ENCODE measurements at places on chromosomes 5 and 9.

DNA sequence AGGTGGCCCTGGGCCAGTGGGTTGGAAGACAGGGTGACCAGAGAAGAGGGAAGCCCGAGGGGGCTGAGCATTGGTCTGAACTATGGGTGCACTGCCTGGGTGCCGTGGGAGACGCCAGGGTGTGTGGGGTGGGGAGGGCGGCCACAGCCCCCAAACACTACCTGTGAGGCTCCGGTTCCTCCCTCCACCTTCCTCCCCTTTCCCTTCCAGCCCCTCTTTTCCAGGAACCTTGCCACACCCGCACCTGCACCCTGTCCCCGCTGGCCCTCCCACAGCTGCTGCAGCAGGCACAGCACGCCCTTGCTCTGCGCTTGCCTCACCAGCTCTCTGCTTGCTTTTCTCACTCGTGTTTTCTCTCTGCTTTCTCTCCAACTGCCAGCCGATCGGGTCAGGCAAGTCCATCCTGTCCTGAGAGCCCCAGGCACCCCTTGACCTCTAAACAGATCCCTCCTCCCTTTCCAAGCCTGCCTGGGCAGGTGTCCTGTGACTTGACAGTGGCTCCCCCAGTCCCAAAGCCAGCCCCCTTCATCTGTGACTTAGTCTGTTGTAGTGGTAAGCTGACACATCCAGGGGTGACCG is 193.7 kb downstream of the MSX2 start:
- DNase-seq = no peak

- DNase-seq = no peak
These were observed 105.9 kb downstream of the HOMER1 start for GRCh38 chr5:79408028-79408427.

- DNase-seq = no peak
These were observed 22.0 kb downstream of the HINT1 start for GRCh38 chr5:131142970-131143617.

DNA sequence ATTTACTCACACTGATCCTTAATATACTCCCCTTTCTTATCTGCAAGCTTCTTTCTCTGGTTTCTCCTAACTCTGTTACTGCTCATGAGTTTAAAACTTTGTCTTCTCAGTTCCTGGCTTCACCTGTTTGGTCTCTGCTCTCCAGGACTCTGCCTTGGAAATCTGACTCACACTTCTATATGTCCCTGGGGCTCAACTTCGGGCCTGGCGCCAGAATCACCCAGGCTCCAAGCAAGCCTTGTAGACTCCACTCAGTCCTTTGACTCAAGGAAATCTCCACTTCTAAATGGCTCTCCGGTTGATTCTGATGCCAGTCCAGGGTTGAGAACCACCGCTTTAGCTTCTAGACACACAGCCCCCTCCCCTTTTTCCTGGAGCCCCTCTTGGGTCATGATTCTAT is 57.8 kb downstream of the TMC1 start:
- DNase-seq = no peak

DNA sequence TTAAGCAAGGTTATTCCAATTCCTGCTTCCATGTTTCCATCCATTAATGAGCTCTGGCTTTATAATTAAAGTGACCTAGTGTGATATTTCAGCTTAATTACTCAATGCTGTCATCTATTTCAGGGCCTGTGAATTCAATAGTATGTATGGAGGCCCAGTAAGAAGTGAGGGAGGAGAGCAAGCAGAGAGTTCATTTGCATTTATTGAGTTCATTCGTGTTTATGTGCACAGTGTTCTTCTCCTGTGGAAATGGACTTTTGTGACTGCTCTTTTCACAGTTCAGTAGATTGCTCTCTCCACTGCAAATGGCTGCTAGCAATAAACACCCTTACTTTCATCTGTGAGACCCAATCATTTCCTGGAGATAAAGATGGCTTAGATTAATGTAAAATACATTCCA is 130.9 kb downstream of the CEMIP2 start:
- no peak for DNase-seq

- DNase-seq = no peak
These were observed 31.1 kb downstream of the FGD3 start for GRCh38 chr9:92978345-92978875.

- DNase-seq = peak; percentile 68
These were observed at the start of gene NDUFS6 for GRCh38 chr5:1801222-1801966. TSS of gene NDUFS6 (plus strand) at chr5:1801407. CDS start at chr5:1801418, 11 bp downstream.

- no peak for DNase-seq
These were observed 216.8 kb upstream of the RPS23 start for GRCh38 chr5:82494942-82495341.

GRCh38 chr9:121369595-121370265 is at the start of gene STOM:
TSS of gene STOM (minus strand) at chr9:121370250. CDS start at chr9:121370187, 63 bp downstream.
- DNase-seq = peak; percentile 51

DNA sequence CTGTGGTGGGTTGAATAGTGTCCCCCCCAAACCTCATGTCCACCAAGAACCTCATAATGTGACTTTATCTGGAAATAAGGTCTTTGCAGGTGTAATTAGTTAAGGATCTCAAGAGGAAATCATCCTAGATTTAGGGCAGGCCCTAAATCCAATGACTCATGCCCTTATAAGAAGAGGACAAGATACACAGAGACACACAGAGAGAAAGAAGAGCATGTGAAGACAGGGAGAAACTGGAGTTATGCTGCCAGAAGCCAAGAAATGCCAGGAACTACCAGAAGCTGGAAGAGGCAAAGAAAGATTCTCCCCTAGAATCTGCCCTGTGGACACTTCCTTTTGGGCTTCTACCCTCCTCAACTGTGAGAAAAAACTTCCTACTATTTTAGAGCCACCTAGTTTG is 8.8 kb downstream of the FAM13B start:
- no peak for DNase-seq

DNA sequence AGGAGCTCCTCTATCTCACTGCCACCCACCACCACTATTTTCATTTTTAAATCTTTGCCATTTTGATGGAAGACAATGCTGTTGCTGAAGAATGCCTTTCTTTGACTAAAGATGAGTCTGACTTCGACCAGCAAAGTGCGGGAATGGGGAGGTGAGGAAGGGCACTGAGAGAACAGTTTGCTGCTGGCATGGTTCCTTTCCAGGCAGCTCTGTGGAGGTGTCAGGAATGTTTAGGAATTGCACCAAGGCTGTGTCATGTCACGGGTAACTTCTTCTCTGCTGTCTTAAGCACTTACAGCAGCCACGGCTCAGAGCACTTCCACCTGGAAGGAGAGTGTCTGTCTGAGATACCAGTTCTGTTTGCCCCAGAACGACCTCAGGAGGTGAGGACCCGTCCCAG is 41.4 kb upstream of the SHB start:
- no peak for DNase-seq

- no peak for DNase-seq
These were observed 10.9 kb upstream of the NDFIP1 start for GRCh38 chr5:142097681-142098080.

GRCh38 chr5:168314735-168315411 is 23.4 kb downstream of the WWC1 start:
- no peak for DNase-seq

DNA sequence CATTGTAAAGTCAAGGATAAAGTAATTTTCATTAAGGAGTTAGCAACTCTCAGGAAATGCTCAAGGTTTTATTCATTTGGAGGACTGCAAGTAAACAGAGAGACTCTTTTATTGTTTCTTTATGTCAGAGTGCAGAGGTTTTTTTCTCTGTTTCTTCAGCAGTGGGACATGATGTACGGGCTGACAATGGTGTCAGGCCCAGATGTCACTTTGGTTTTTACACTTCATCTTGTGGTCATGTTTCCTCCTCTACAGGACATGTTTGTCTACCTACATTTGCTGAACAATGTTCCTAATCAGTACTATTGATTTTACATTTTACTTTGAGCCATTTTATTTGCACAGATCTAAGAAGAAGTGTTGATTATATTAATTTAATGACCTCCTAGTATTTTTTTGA is 72.8 kb upstream of the PARP8 start:
- DNase-seq = no peak

DNA sequence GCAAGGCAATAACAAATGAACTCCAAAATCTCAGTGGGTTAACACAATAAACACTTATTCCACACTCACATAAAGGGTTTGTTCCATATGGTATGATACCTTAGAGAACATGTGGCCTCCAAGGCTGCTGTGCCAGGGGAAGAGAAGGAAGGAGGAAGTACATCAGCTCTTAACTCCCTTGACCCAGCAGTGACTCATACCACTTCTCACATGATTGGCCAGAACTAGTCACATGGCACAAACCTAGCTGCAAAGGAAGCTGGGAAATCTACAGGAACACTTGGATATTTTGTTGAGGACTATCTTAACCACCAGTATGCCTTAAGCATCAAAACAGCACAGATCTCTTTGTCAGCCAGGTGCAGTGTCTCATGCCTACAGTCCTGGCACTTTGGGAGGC is 99.3 kb downstream of the SLIT3 start:
- DNase-seq = no peak

GRCh38 chr5:126809916-126810315 is 33.0 kb downstream of the LMNB1 start:
- DNase-seq = no peak

DNA sequence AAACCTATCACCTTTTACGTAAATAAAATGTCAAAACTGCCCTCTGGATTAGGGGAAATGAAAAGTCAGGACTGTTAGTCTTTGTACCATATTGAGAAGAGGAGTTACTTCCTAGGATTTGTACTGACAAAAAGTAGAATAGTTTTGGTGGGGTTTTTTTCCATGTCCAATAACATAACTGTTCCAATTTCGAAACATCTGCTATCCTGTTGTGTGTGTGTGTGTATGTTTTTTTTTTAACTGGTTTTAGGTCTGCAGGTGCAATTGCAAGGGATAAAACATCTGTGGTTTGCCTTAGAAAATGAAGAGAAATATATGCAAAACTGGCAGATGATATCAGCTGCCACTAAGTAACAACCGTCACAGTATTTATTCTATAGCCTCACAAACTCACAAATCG is 506.8 kb downstream of the NFIB start:
- DNase-seq = no peak

GRCh38 chr9:16070455-16071145 is 517.8 kb downstream of the CCDC171 start:
- DNase-seq = no peak

DNA sequence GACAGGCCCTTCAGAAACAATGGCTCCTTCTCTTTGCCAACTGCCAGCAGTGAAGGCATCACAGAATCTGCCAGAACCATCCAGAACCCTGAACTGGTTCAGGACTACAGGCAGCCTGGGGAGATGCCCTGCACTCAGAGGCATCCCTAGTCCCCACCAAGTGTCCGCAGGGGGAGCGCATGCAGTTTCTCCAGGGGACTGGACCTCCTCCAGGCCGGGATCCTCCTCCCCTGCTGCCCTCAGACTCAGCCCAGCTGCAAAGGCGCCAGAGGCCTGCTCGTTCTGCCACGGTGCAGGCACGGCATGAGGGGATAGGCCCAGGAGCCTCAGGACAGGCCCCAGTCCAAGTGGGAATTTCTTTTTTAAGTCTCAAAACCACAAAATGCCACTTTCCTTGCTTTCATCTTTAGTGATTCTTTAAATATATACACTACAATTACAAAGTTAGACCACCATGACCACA is 72.0 kb downstream of the SEMA4D start:
- no peak for DNase-seq

DNA sequence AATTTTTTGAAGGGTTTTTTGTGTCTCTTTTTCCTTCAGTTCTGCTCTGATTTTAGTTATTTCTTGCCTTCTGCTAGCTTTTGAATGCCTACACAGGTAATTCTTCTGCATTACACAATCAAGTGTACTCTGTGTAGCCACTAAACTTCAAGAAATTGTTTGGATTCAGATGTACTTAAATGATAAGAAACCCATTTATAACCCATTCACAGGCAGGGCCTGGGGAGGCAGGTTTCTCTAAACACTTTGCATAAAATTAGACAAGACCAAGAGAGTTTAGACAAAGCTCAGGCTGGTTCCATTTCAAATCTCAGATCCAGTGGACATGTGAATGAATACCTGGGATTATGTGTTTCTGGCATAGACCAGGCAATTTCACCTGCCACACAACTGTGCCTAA is 41.3 kb upstream of the SEMA5A start:
- DNase-seq = no peak

- DNase-seq = no peak
These were observed 104.7 kb upstream of the PRRC1 start for GRCh38 chr5:127412698-127413097.

GRCh38 chr5:113447498-113448050 is 12.8 kb upstream of the TSSK1B start:
- DNase-seq = no peak

GRCh38 chr9:99828417-99829176 is 6.9 kb downstream of the NR4A3 start:
- no peak for DNase-seq

DNA sequence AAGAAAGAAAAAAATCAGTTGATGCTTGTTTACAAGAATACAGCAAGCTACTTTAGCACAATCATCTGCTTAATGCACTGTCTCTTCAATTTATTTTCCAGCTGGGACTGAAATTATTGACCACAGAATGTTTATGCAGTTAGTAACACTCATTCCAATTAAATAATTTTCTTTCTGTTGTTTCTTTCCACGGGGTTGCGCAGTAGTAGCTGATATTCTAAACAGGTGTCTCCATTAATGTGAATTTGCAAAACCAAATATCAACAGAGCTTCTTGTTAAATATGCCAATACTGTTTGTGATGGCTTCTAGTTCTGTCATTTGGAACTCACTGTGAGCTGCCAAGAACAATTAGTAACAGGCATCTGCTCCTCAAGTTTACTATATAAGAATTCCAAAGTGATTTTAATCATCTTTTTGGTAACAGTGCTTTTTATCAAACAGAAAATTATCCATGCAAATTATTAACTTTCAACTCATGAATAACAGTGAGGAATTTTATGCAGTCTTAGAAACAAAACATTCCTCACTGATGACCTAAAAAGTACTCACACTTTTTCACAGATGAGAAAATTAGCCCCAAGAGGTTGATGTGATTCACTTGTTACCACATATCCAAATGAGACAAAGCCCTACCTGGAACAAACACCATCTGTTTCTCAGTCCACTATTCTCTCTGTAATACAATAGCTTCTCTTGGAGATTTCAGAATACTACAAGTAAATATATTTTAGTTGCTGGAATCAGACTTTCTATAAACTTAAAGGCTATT is 567.6 kb upstream of the RGMB start:
- DNase-seq = no peak

DNA sequence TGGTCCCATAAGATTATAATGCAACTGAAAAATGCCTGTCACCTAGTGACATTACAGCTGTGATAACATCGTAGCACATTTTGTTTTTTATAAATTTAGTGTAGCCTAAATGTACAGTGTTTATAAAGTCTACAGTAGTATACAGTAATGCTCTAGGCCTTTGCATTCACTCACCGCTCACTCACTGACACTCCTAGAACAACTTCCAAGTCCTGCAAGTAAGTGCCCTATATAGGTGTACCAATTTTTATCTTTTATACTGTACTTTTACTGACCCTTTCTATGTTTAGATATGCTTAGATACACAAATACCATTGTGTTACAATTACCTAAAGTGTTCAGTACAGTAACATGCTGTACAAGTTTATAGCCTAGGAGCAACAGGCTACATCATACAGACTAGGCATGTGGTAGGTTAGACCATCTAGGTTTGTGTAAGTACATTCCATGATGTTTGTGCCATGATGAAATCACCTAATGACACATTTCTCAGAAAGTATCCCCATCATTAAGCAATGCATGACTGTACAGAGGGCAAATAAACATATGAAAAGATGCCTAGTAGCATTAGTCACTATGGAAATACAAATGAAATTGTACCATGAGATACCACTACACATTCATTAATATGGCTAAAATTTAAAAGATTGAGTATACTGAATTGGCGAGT is 127.6 kb downstream of the TRPM6 start:
- DNase-seq = no peak

Data from T-helper 17 cell (primary cell).